ENCODE measurements at places on chromosomes 2 and 18.

DNA sequence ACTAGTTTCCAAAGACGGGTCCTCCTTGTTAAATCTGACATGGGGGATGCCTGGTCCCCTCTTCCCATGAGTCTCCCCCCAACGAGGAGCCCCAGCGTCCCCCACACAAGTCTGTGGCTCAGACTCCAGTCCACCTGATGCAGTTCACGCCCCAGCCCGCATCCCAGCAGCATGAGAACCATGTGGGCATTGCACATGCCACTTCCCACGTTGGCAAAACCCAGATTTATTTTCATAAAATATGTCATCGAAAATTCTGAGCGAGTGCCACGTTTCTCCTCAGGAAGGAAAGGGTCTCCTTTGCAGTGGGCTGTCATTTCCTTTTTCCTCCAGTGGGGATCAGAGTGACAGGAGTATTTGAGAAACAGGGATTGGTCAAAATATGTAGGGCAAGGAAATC lies 45.7 kb upstream of the TPO start:
- DNase-seq = no peak

DNA sequence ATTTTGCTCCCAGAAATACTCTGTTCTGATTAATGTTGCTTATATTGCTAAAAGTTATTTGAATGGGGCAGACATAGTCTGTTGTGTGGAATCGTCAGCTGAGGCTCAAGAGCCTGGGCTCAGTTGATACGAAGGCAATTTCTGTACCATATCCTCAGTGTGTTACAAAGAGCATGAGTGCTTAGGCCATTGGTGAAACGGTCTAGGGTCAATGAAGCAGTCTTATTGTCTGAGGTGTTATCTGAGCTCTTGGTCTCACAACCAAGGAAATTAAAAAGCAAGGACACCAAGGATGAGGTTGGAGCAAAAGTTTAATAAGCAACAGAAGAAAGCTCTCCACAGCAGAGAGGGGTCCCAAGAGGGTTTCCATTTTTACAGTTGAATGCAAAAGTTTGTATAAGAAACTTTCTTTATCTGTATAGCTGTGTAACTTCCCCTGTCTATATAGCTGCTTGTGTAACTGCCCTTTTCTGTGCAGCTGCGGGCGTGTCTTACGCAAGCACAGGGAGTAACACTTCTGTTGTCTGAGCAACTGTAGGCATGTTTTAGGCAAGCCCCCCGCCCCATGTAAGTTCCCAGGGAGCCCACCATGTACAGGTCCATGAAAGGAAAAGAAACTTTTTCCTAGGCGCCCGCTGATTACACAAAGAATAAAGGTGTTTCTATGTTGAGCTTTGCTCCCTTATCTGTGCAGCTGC lies 40.6 kb upstream of the DSC1 start:
- peak; percentile 83 for DNase-seq

DNA sequence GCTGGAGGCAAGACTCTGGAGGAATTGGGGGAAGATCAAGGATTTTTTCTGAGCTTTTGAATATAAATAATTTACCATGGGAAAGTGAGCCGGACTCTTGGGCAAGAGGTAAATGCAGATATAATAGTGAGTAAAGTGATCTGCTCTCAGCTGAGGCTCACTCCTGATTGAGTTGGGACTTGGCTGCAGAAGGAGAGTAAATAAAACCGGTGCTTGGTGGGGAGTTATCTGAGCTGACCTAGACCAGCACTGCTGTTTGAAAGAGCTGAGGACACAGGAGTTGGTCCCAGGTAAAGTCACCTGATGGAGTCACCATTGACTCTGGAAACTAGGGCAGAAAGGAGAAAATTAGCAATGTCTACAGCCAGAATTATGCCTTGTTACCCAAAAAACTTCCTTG lies 57.3 kb upstream of the LRPPRC start:
- DNase-seq = no peak

GRCh38 chr2:119024152-119024551 lies 82.2 kb downstream of the MARCO start:
- DNase-seq = no peak

DNA sequence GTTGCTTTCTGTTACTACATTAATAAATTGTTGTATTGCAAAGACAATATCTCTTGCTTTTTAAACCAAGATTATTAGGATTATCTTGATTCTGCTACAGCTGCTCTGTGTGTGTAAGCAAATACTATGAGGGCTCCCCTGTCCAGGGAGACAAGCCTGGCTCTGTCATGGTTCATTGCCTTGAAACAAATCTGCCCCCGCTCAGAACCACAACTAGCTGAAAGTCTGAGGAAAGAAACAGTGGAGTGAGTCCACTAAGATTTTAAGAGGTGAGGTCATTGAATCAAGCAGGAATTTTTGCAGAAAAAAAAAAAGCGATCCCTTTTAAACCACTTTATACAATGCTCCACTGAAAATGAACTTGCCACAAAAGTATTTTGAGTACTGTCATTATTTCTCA lies 30.8 kb upstream of the LRRTM4 start:
- DNase-seq = no peak

Measured in Kasumi-1 (cell line).